ENCODE measurements at places on chromosomes 6 and 20.

GRCh38 chr6:136696783-136697364 lies 95.4 kb downstream of the MAP3K5 start:
- DNase-seq, result no peak

DNA sequence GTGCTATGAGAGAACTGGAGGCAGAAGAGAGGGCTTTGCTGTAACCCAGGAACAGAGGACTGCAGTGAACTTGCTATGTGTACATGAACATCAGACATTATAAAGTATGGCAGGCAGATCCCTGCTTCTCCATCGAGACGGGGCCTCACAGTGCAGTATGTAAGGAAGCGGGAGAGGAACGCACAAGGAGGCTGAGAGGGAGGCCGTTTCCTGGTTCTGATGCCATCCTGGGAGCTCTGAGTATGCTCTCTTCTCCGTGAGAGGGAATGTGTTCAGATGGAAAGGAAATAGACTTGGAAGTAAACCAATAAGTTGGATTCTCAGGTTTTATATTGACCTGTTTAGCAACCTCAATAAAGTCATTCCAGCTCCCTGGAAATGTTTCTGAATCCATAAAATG lies 101.8 kb downstream of the ALDH8A1 start:
- no peak for DNase-seq

- no peak for DNase-seq
Measured at GRCh38 chr6:42916288-42916687, 435 bp downstream of the PTCRA start.

GRCh38 chr6:35730745-35731413 lies 6.0 kb upstream of the ARMC12 start:
- DNase-seq, result no peak

- DNase-seq, result no peak
Measured at GRCh38 chr6:160742090-160742489, 40.0 kb downstream of the PLG start.

GRCh38 chr6:122904166-122904565 lies 91.9 kb upstream of the CLVS2 start:
- no peak for DNase-seq

DNA sequence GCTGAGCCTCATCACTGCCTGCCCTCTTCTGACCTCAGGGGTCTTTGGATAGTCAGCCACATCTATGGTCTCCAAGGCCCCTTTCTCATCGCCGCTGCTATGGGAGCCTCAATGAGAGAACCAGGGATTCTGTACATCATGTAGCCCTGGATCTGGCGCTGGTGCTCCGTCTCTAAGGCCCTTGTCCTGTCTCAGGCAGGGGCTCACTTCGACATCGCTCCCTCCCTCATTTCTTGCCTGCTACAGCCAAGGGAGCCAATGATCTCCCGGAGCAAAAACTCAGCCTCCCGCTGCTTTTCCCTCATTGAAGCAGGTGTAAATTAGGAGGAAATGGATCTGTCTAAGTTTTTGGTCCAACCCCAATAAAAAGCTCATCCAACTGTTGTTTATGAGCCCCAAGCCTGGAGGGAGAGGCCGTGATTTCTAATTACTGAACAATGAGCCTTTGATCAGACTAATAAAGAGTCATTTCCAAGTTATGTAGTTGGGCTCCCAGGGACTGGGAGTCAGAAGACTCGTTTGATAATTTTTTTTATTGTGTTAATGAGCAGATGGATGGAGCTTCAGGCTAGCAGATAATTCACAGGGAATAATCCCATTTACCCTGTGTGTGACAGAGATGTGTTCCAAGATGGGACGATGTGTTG lies 30.9 kb downstream of the LBP start:
- DNase-seq, result no peak

DNA sequence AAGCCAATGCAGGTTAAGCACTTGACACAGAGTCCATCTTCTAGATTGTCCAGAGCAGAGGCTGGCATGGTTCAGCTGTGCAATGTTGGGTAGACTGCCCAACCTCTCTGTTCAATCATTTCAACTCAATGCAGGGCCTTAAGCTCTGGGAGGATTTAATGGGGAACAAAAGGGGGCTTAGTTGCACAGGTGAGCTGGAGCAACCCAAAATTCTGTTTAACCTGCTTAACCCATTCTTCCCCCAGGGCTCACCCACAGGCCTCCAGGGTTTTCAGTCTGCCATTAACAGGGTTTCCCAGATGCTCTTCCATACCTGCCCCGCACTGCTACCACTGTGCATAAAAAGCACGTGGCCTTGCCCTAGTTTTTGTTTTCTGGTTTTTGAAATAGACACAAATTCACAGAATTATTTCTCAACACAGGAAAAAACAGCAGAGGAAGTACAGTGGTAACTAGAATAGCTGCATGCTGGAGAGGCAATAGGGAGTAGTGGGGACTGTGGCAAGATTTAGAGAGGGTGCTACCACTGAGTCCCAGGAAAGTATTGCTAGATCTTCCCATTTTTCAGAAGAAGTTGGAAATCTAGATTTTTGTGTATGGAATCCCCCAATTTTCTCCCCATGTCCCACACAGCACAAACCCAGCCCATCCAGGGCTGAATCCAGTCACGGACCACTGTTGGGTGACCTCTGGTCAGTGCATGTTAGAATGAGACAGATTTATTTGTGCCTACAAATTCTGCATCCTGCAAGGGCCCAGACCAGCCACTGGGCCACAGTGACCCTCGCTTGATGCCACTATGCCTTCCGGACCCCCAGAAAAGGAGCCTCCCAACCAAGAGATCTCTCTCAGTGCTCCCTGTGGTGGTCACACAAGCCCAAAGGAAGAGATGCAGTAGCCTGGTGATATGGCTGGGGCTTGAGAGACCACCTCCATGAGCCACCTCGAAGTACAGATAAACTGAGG lies 4.6 kb downstream of the PTGIS start:
- no peak for DNase-seq

DNA sequence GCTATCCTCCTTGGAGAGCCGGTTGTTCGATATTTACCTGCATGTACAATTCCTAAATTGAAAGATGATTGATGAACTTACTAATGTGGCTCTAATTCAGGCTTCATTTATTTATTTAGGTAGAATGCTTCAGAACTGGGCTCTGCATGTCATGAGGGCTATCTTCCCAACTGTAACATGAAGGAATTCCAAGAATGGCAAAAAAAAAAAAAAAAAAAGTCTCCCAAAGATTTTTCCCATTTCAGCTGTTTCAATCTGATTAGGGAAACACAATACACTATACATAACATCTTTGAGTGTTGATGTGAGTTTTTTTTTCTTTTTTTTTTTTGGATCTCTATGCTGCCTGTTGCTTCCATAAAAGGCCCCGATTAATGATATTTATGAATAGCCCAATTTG lies 120.1 kb upstream of the SHLD1 start:
- DNase-seq, result no peak

GRCh38 chr6:90190131-90190530 lies 106.5 kb downstream of the BACH2 start:
- no peak for DNase-seq

DNA sequence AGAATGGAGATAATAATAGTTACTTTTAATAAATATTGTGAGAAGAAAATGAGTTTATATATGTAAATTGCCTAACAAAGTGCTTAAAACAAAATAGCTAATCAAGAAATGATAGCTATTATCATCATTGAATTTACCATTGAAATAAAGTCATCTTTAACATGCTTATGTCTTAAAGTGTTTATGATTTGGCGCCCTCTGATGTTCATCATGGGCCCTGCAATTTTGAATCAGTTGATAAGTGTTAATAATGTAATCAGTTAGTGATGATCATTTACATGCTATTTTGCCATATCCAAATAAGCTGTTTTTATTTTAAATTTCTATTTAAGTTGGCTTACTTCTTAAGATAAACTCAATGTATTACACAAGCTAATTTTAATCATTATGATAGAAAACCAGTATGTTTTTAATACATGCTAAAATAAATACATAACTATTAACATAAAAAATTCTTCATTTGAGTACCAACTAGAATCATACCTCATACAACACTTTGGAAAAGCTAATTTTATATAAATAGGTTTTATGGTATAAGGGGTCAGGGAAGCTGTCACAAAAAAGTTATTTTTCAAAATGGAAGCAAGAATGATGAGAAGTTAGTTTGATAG lies 39.2 kb upstream of the TPD52L1 start:
- DNase-seq, result no peak

GRCh38 chr6:168109171-168109570 lies 30.2 kb upstream of the FRMD1 start:
- DNase-seq, result no peak

DNA sequence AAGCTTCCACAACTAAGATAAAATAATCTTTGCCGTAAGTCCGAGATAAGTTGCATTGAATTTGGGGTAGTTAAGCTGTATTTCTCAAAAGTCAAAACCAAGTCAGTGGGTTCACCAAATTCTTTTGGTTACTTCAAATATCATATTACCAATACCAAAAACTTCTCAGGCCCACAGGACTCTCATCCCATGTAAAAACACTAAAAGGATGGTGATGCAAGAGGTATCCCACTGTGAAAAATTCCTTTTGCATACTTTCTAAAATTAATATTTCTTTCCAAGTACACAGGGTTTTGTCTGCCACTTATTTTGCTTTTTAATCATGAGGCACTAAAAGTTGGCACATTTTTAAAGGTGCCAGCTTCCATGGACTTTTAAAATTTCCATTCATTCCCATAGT lies 151.3 kb downstream of the GJA10 start:
- DNase-seq, result no peak

GRCh38 chr6:315921-316752 lies 23.9 kb downstream of the DUSP22 start:
- no peak for DNase-seq

GRCh38 chr6:45439459-45439858 lies 61.7 kb upstream of the SUPT3H start:
- DNase-seq, result no peak

DNA sequence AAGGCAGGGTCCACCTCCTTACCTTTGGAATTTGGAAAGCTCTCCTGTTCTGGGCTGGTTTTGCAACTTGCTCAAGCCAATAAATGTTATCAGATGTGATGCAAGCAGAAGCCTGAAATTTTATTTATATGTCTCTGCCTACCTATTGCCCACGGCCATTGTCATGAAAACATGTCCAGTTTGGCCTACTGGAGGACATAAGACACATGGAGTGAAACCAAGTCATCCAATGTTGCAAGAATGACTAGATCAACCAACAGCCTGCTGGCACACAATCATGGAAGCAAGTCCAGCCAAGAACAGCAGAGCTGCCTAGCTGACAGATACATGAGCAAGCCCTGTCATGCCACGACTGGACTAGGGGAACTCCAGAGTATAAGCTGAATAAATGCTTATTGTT lies 56.7 kb upstream of the IRAK1BP1 start:
- no peak for DNase-seq

- no peak for DNase-seq
Measured at GRCh38 chr6:153814136-153814535, 224.9 kb upstream of the OPRM1 start.

- DNase-seq, result no peak
Measured at GRCh38 chr6:16251706-16252105, 13.3 kb downstream of the GMPR start.

- no peak for DNase-seq
Measured at GRCh38 chr20:6164421-6165341, 41.9 kb upstream of the FERMT1 start.

DNA sequence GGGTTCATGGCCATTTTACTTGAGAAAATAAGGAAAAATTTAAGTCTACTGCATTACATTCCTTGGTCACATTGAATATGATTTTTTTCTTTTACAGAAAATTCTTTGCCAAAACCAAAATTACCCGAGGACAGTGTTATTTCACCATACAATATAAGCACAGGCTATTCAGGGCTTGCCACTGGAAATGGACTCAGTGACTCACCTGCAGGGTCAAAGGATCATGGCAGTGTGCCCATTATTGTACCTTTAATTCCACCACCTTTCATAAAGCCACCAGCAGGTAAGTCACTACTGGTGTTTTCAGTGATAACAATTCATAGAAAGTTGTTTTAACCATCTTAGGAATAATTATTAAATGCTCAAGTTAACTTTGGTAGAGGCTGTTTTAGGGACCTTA lies 16.2 kb downstream of the SOBP start:
- DNase-seq, result no peak

GRCh38 chr20:1945134-1945618 lies 48.7 kb downstream of the PDYN start:
- no peak for DNase-seq

DNA sequence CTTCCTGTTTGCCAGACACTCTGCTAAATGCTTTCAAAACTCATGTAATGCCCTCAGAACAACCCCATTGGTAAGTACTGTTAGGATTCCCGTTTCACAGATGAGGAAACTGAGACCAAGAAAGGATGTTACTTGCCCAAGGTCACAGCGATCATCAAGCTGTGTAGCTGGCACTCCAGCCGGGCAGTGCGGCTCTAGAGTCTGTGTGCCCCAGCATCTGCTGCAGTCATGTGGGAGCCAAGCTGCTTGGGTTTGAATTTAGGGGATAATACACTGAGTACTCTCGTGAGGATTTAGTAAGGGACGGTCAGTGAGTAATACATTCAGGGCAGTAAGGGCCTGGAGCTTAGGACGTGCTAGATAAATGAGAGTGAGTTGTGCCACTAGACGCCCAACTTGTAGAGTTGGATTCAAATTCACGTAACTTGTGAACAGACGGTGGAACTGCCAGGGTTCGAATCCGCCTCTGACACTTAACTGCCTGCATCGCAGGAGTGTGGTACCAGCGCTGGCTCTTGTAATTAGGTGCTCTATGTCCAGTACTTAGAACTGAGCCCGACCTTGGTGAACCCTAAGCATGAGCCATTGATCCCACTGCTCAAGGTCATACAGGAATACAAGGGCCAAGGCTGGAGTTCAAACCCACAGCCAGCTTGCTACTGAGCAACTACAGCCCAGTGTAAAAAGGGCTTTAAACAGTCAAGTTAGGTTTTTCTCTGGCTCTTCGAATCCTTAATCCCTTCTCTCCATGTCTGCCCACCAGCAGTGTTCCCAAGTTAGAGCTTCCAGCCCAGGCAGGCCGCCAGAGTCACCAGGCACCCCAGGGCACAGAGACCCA lies 70.2 kb downstream of the EYA2 start:
- DNase-seq, result no peak

- no peak for DNase-seq
Measured at GRCh38 chr6:101730954-101731353, 337.4 kb downstream of the GRIK2 start.

DNA sequence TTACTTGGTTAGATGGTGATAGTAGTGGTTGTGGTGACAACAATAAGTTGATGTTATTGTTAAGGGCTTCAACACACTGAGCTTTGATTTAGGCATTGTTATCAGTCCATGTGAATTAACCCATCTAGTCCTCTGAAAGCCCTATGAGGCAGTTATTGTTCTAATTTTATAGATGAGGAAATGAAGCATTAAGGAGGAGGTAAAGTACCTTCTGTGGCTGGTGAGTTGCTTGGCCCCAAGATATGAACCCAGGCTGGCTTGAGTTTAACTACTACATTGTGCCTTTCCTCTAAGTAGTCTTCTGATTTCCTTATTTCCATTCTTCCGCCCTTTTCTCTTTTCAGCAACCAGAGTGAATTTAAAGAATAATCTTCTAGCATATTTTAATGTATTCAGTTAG lies 81.7 kb downstream of the QKI start:
- DNase-seq, result no peak

All from stimulated activated naive CD8-positive, alpha-beta T cell treated with anti-CD3 and anti-CD28 coated beads, Interleukin-15, amount 100 ng/mL, for 72 hours (primary cell).